Activated CD4-positive, alpha-beta T cell treated with anti-CD3 and anti-CD28 coated beads for 4 hours (primary cell): ENCODE measurements at places on chromosomes 1 and 21.

DNA sequence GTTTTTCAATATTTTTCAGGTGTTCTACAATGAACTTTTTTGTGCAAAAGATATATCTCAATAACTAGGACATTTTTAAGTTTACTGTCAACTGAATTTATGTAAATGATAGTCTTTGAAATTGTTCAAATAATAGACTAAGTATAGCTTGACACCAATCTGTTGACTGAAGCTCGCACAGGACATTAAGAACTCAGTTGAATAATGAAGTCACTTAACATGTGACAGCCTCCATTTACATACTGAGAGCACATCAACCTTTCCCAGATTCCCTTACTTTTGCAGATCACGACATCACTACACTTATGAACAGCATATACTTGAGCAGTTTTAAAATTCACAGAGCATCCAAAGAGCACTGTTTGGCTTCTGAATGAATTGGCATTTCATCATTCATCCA is 268.2 kb downstream of the LRRC7 start:
- no peak for DNase-seq

- DNase-seq: no peak
Measured at GRCh38 chr1:175635092-175635491, 108.3 kb downstream of the TNR start.

DNA sequence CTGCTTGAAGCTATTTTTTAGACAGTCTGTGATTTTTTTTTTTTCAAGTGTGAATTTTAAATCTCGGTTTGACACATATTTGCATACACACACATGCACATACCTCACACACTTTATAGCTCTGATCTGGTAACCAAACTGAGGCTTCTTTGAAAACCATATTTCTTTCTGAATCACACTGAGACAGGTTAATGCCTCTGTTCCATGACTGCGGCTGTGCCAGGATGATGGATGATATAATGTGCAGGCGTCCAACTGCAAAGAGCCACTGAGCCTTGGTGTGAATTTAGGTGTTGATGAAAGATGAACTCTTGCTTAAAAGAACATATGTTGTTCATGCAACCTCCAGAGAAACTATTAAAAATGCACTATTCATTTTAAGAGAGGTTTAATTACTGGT is 504.0 kb upstream of the OLFM3 start:
- no peak for DNase-seq

GRCh38 chr1:233390842-233391737 is 63.6 kb downstream of the MAP3K21 start:
- DNase-seq: no peak

DNA sequence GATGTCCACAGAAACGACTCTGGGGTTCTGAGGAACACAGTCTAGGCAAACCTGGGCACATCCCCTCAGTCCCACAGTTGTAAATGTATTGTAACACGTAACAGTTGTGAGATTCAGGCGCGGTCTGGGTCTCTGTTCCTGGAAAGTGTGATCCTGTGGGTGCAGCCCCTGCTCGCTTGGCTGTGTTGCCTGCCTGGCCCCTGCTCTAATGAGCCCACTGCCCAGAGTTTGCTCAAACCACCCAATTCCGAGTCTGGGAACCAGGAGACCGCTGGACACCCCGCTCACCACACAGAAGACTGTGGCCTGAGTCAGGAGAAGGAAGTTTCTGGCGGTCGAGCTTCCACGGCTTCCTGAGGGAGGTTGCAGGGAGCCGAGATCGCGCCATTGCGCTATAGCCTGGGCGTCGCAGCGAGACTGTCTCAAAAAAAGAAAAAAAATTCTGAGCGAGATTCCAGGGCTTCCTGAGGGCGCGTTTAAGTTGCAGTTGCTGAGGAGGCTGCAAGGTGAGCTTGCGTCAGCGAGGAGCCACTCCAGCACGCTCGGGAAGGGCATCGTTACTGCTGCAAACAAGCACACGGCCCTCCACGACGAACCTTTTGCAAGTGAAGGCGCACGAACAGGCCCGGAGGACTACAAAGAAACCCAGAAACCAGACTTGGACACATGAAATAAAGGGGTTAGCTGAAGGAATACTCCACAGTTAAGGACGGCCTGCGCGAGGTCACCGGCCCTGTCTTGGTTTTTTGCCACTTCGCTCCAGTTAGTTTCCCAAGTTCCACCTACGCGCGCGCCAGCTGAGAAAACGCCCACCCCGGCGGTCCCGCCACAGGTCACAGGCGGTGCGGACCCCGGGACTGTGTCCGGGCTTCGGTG is 1.1 kb downstream of the C21orf58 start:
- DNase-seq: no peak

GRCh38 chr1:155085504-155086127 is 7.0 kb downstream of the EFNA3 start:
- DNase-seq: peak; percentile 89

GRCh38 chr1:67594764-67595163 is 90.2 kb upstream of the GADD45A start:
- DNase-seq: no peak

GRCh38 chr1:41731516-41732030 is 187.1 kb downstream of the HIVEP3 start:
- DNase-seq: no peak

GRCh38 chr1:213830371-213830770 is 157.4 kb upstream of the PROX1 start:
- DNase-seq: no peak

GRCh38 chr1:42618866-42619265 is 39.4 kb upstream of the PPIH start:
- no peak for DNase-seq

DNA sequence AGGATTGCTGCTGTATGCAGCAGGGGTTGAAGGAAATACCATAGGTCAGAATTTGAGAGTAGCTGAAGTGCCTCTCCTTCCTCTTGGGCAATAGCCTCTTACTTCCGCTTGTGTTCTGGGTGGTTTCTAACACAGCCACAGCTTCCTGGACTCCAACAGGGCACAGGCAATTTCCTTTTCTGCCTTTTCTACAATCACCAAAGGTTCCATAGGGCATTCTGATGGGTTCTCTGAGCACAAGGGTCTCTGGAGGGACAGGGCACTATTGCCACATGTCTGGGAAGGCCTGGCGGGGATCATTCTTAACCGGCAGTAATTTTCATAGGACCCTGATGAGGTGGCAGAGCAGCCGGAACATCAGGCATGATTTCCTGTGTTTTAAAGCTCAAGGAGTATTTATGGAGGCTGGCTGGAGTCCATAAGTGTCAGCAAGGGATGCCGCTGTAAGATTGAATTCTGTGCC is 5.5 kb upstream of the AGTRAP start:
- DNase-seq: peak; percentile 26

DNA sequence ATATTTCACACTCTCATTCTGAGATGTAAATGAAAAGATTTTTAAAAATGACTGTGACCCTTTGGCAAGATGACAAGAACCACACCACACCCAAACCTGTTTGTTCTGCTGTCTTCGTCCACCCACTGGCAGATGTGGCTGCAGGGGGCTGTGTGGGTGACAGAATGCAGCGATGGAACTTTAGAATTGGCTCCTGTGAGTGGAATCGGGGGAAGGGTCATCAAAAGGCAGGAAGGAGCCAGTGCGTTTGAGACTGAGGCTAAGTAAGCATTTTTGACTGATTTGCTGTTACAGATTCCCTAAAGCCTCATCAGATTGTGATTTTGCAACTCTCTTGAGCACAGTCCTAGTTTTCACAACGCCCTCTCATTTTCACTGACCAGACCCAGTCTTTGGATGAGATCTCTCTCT is 111.2 kb upstream of the ADGRL2 start:
- DNase-seq: no peak
